HCEC 1CT (cell line): ENCODE measurements at places on chromosomes 3 and 15.

GRCh38 chr3:44013967-44014366, 227.7 kb upstream of the TOPAZ1 start:
- DNase-seq: no peak

GRCh38 chr3:63980019-63980418, 43.3 kb downstream of the PSMD6 start:
- no peak for DNase-seq

DNA sequence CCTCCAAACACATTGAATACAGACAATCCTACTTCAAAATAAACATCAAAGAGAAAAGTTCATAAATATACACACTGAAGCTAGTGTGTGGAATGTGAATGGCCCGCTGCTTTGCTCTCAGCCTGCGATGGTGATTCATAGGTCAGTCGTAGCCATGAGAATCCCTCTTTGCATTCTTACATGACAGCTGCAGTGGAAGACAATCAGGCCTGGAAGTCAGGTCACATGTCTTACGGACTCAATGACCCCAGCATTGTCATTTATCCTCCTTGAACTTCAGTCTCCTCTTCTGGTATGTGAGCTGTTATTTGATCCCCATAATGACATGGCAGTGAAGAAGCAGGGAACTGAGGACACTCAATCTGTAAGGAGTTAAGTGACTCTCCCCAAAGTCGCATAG, 217.8 kb upstream of the EOMES start:
- DNase-seq: peak; percentile 86

- no peak for DNase-seq
These were observed 19.0 kb upstream of the CLEC3B start for GRCh38 chr3:45007091-45007490.

DNA sequence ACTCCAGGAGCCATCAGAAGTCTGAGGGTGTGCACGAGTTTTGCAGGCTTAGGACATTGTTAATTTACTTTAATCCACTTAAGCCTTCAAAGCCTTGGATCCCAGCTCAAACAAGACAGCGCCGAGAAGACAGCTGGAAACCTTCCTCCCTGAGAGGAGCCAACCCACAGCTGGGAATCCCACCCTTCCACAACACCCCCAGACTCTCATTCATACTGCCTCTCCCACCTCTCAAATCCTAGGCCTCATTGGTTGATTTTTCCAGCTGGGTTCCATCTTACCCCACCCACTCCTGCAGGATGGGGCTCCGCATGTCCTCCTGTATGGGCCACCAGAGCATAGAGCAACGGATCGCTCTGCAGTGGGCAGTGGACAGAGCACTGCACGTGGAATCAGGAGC, 80.4 kb downstream of the SEMA5B start:
- DNase-seq: no peak

DNA sequence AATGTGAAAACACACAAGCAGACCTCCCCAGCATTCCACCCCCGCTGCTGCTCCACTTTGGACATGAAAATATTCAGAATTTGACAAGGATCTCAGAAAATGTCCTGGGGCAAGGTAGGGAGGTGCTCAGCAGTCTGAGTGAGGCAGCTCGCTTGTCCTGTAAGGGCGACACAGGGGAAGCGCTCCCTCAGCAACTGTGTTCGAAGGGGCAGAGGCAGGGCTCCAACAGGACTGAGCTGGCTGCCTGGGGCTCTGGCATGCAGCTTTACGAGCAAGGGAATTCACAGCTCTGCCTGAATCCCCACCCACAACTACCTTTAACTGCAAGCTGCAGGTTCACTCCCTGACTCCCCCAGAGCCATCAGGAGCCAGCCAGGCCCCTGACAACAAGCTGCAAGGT, 287.0 kb upstream of the LYSMD4 start:
- no peak for DNase-seq

GRCh38 chr3:78848392-78849288, 919.2 kb downstream of the ROBO1 start:
- DNase-seq: no peak

DNA sequence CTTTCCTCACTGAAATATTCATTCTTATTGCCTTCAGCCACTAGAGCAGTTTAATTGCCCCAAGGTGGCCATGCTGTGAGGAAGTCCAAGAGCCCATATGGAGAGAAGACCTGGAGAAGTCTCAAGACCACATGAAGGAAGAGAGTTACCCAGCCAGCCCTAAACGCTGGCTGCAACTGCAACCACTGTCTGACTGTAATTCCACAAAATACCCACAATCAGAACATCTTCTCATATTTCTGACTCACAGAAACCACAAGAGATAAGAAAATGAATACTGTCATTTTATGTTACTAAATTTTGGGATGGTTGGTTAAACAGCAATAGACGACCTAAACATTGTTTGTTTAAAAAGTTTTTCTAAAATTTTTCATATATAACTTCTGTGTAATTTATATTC, 14.7 kb upstream of the SST start:
- DNase-seq: no peak

DNA sequence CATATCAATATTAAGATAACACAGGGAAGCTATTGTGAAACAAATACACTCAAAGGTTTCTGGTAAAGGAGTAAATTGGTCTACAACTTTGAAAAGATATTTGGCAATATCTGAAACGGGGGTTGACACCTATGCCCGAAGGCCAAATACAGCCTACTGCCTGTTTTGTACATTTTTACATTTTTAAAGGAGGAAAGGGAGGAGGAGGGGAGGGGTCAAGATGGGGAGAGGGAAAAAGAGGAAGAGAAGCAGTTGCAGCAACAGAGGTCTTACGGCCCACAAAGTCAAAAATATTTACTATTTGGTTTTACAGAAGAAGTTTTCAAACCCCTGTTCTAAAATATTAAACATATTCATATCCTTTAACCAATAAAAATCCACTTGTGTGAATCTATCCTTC, 94.2 kb downstream of the FMN1 start:
- no peak for DNase-seq

DNA sequence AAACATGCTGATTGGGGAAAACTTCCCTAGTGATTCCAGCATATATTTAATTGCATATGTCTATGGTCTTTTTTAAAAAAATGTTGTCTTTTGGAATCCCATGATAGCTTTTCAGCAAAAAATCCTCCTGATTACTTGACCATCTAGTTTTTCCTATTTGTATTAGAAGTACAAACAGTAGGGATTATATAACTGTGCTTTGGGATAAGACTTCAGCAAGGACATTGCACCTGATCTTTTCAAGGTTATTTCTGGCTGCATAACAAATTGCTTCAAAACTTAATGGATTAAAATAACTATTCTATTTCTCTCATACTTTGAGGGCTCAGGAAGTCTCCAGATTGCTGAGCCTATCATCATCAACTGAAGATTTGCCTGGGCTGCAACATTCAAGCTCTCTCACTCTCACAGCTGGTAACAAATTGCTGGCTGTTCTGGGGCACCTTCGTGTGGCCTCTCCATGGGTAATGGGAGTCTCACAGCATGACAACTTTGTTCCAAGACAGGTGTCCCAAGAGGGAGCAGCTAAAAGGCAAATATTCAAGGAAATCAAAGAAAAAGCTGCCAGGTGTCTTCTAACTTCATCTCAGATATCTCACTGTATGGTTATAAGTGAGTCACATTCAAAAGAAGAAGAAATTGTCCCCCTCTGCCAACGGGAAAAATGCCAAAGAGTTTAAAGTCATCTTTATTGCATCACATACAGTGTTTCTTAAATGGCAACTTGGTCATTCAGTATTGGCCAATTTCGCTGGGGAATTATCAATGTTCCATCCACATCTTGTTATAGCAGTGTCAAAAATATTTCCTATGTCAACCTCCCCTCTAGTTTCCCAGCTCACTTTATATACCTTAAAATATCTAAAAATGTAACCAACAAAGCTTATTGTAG, 644.5 kb upstream of the GRM7 start:
- no peak for DNase-seq
